ENCODE measurements at places on chromosomes 1 and 21. TPM values are rescaled to one million over a fixed set of nuclear protein-coding genes. Genes with fewer than 3 reads are reported as not detected.
A peak's percentile ranks its signal among the peaks of the same experiment; 100 is the strongest.

- H3K27me3 ChIP-seq: no peaks in the 10 kb centered on the region
- DNase-seq: no peak
- H3K27ac ChIP-seq: no peak overlapping the region
- H3K4me3 ChIP-seq: no peak overlapping the region
- H3K36me3 ChIP-seq: peaks cover 18% of the 10 kb centered on the region
- H3K4me1 ChIP-seq: no peaks in the 10 kb centered on the region
These were observed 111.8 kb downstream of the WDR4 start for GRCh38 chr21:42767561-42767835.

The OTUD3 gene
- total RNA-seq: 11.4 TPM

The NBPF1 gene
- 55.6 TPM for total RNA-seq

DNA sequence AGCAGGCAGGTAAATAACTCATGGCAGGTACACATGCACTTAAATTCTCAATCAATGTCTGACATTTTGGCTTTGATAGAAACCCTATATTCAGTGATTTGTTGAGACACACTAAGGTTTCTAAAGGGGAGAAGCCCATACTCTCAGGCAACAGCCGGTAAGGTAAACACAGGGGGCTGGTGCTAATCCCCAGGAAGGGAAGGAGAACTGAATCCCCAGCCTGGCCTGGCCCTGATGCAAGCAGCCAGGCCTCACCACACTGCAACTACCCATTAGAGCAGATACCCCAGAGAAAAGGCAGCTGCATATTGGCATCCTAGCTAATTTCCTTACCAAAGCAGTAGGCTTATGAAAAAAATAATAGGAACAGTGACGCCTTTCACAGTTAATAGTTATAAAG lies 116.5 kb upstream of the LRRC7 start:
- H3K4me1 ChIP-seq: no peaks in the 10 kb centered on the region
- no peaks in the 10 kb centered on the region for H3K27me3 ChIP-seq
- H3K4me3 ChIP-seq: no peak overlapping the region
- no peak overlapping the region for H3K27ac ChIP-seq
- no peaks in the 10 kb centered on the region for H3K36me3 ChIP-seq
- DNase-seq: no peak

DNA sequence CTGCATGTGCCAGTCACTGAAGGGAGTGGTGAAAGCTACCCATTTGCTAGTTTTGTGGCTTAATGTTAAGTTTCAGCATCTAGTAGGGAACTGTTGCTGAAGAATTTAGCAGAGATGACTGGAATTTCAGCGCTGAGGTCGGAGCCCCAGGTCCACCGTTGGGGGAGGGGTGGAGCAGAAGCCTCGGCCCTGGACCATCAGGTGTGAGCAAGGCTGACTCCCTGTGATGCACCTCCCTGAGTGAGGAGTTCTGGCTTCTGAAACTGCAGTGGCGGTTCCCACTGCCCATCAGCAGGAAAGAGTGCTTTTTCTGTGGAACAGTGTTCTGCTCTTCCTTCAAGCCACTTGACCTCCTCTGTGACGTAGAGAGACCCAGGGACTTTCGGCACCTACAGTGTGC lies 1.3 kb downstream of the NOS1AP start:
- H3K4me1 ChIP-seq: peaks cover 19% of the 10 kb centered on the region
- peak overlapping the region; percentile 77 for H3K4me3 ChIP-seq
- DNase-seq: no peak
- H3K36me3 ChIP-seq: no peaks in the 10 kb centered on the region
- H3K27me3 ChIP-seq: peaks cover 55% of the 10 kb centered on the region

The RAB42 gene
- total RNA-seq: 0.56 TPM

The FAM72C gene
- total RNA-seq: 0.27 TPM

The ZNF684 gene
- total RNA-seq: 4.7 TPM

GRCh38 chr1:109499661-109500536 lies 6.0 kb downstream of the CYB561D1 start:
- no peaks in the 10 kb centered on the region for H3K27me3 ChIP-seq
- no peak overlapping the region for H3K4me3 ChIP-seq
- no peak overlapping the region for H3K27ac ChIP-seq
- H3K36me3 ChIP-seq: peaks cover 9% of the 10 kb centered on the region
- peaks cover 23% of the 10 kb centered on the region for H3K4me1 ChIP-seq
- DNase-seq: no peak

GRCh38 chr1:16017461-16018303 lies at the start of gene HSPB7:
TSS of gene HSPB7 (minus strand) at chr1:16018043. CDS start at chr1:16017963, 80 bp downstream.
- no peaks in the 10 kb centered on the region for H3K27me3 ChIP-seq
- no peaks in the 10 kb centered on the region for H3K36me3 ChIP-seq
- DNase-seq: no peak
- H3K4me3 ChIP-seq: no peak within 1 kb of the TSS
- H3K4me1 ChIP-seq: peaks cover 63% of the 10 kb centered on the region
- peak within 1 kb of the TSS; percentile 85 for H3K27ac ChIP-seq

GRCh38 chr1:99496067-99496466 lies 149.8 kb upstream of the PALMD start:
- no peak overlapping the region for H3K4me3 ChIP-seq
- H3K36me3 ChIP-seq: no peaks in the 10 kb centered on the region
- no peak overlapping the region for H3K27ac ChIP-seq

GRCh38 chr1:156420205-156421061 lies 51.4 kb downstream of the RHBG start:
- H3K27ac ChIP-seq: no peak overlapping the region
- peaks cover 16% of the 10 kb centered on the region for H3K4me1 ChIP-seq
- peak overlapping the region; percentile 64 for H3K4me3 ChIP-seq
- H3K36me3 ChIP-seq: no peaks in the 10 kb centered on the region
- H3K27me3 ChIP-seq: peaks cover 96% of the 10 kb centered on the region

- H3K4me3 ChIP-seq: no peak overlapping the region
- no peaks in the 10 kb centered on the region for H3K36me3 ChIP-seq
- peaks cover 39% of the 10 kb centered on the region for H3K4me1 ChIP-seq
- no peaks in the 10 kb centered on the region for H3K27me3 ChIP-seq
- DNase-seq: no peak
- peak overlapping the region; percentile 45 for H3K27ac ChIP-seq
These were observed 141.7 kb upstream of the HOOK1 start for GRCh38 chr1:59672851-59673572.

All from osteocyte (in vitro differentiated cells).